ENCODE measurements at places on chromosomes 7 and 10. TPM values are rescaled to one million over a fixed set of nuclear protein-coding genes. Genes with fewer than 3 reads are reported as not detected.
A peak's percentile ranks its signal among the peaks of the same experiment; 100 is the strongest.

DNA sequence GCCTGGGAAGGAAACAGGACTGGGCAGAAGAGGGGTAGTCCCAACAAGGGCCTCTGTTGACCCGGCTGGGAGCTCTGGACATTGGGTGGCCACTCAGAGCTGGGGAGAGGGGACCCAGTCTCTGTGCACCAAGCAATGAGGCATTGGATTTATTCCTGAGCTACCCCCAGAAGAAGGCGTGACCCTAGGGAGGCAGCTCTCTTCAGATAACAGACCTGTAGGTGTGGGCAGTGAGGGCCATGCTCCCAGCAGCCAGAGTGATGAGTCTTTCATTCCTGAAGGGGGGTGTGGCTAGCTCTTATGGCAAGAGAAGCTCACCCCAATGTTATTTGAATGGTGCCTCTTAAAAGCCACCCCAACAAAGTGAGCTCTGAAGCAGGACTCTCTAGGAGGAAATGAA lies 20.4 kb downstream of the TEX36 start:
- H3K27me3 ChIP-seq, result no peaks in the 10 kb centered on the region
- no peak for DNase-seq
- H3K36me3 ChIP-seq, result no peaks in the 10 kb centered on the region
- H3K4me1 ChIP-seq, result no peaks in the 10 kb centered on the region
- H3K4me3 ChIP-seq, result no peak overlapping the region

GRCh38 chr7:138072726-138073125 lies 3.5 kb upstream of the AKR1D1 start:
- H3K4me1 ChIP-seq, result no peaks in the 10 kb centered on the region
- H3K27me3 ChIP-seq, result no peaks in the 10 kb centered on the region
- no peak overlapping the region for H3K27ac ChIP-seq
- H3K36me3 ChIP-seq, result no peaks in the 10 kb centered on the region
- DNase-seq, result no peak

GRCh38 chr10:104406715-104407650 lies 53.4 kb downstream of the CFAP58 start:
- H3K4me3 ChIP-seq, result no peak overlapping the region
- H3K36me3 ChIP-seq, result no peaks in the 10 kb centered on the region
- DNase-seq, result no peak
- no peaks in the 10 kb centered on the region for H3K27me3 ChIP-seq
- H3K4me1 ChIP-seq, result no peaks in the 10 kb centered on the region

GRCh38 chr10:28054228-28054860 lies 55.5 kb upstream of the ODAD2 start:
- peak overlapping the region; percentile 4 for H3K4me3 ChIP-seq
- peaks cover 3% of the 10 kb centered on the region for H3K36me3 ChIP-seq
- no peaks in the 10 kb centered on the region for H3K27me3 ChIP-seq
- DNase-seq, result no peak
- H3K4me1 ChIP-seq, result peaks cover 12% of the 10 kb centered on the region
- H3K27ac ChIP-seq, result peak overlapping the region; percentile 79

Gene THSD7A
- 1.6 TPM for total RNA-seq

- H3K27me3 ChIP-seq, result no peaks in the 10 kb centered on the region
- no peak for DNase-seq
- no peak overlapping the region for H3K27ac ChIP-seq
- H3K4me1 ChIP-seq, result peaks cover 6% of the 10 kb centered on the region
- H3K36me3 ChIP-seq, result no peaks in the 10 kb centered on the region
Measured at GRCh38 chr10:88919041-88919440, 33.5 kb downstream of the ACTA2 start.

Gene PDE6C
- not detected for total RNA-seq

DNA sequence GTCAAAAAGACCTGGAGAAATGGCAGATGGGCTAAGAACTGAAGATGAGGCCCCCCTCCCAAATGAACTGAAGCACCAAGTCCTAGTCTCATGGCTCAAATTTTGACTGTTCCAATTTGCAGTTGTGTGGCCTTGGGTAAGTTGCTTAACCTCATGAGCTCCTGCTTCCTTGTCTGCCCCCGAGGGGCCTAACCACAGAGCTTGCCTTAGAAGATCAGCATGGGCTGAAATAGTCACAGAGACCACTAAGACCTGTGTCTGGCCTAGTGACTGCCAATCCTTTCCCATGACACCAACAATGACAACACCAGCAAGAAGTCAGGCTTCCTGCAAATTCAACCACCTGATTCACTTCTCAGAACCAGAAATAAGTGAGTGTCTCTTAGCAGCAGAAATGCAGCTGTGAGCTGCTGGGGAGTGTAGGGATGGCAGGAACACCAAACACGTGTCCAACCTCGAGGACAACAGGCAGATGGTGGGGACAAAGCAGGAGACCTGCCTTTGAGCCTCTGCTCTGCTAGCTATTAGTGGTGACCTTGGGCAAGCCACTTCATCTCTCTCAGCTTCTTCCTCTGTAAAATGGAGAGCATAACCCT lies 23.7 kb downstream of the CRHR2 start:
- no peak overlapping the region for H3K27ac ChIP-seq
- no peak overlapping the region for H3K4me3 ChIP-seq

DNA sequence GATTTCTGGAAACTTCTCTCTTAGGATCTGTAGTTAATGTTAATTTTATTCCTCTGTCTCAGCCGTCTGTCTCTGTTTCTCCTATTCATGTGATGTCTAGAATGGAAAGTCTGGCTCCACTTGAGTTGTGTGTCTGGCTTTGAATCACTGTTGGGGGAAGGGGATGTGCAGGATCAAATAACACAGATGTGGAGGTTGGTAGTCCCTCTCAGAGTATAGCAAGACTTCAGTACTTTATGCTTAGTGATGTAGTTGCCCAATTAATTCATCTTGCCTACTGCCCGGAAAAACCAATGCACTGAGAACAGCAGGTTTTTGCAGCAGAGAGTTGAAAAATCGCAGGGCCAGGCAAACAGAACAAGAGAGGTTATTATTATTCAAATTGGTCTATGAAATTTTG lies 79.2 kb downstream of the PHTF2 start:
- no peak overlapping the region for H3K27ac ChIP-seq
- H3K27me3 ChIP-seq, result no peaks in the 10 kb centered on the region
- H3K4me3 ChIP-seq, result no peak overlapping the region
- H3K4me1 ChIP-seq, result no peaks in the 10 kb centered on the region
- no peaks in the 10 kb centered on the region for H3K36me3 ChIP-seq
- no peak for DNase-seq

Gene ST8SIA6
- 8.9 TPM for total RNA-seq
